NCI-H1048 (cell line): ENCODE measurements at places on chromosomes 2 and 18.

DNA sequence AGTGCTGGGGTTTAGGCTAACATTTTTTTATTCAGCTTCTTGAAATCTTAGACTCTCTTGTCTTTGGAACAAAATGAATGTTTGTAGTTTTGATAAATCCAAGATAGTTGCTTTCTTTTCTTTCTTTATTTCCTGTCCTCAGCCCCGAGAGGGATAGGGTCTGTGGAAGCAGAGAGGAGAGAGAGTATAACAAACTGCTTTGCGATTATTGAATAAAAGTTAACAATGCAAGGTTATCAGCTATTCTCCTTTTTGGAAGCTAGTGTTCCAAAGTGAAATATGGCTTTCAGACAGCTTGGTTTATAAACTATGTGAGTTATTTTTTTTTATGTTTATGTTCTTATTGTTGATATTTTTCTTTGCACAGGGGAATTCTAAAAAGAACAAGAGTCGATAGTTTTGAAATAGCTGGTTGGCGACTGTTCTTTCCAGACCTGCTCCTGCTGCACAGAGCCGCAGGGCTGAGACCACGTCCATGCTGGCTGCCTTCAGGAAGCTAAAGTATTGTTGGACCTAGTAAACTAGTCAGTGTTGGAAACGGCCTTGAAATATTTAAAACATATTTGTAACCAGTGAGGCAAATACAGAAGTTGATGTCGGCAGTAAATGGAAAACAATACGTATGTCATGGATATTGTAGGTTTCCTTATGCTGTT is 15.5 kb upstream of the STON1 start:
- no peak for DNase-seq

- no peak for DNase-seq
Observed at GRCh38 chr2:1595274-1595673, 149.0 kb downstream of the PXDN start.

GRCh38 chr2:142874293-142874814 is 3.1 kb upstream of the KYNU start:
- DNase-seq = no peak

GRCh38 chr2:143901185-143901842 is 618.6 kb downstream of the ZEB2 start:
- DNase-seq = no peak

DNA sequence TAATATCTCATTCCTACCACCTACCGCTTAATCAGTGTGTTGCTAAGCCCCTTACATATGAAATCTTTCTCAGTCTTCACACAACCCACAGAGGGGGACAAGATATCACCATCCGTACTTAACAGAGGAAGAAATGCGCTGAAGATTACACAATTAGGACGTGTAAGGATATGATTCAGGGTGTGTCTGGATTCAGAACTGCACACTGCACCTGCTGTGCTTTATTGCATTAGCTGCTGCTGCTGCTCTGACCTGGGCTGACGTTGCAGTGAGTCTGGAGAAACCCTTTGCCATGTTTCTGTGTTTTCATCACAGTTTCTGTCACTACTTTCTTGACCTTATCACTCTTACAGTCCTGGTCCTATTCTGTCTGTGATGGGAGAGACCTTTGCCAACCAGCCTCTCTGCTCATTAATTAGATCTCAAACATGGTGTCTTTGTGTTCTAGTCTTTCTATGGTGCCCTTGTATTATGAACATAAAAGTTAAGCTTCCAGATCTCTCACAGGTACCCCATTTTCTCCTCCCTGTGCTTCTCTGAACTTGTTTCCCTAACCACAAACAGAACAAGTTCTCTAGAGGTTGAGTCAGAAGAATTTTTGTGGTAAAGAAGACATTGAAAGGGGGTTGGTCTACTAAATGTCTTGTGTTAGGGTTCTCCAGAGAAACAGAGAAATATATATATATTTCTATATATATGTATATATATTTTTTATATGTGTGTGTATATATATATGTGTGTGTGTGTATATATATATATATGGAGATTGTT is 92.9 kb upstream of the CYP1B1 start:
- DNase-seq = no peak

- DNase-seq = no peak
Observed at GRCh38 chr2:96427917-96428316, 77.2 kb downstream of the NEURL3 start.

DNA sequence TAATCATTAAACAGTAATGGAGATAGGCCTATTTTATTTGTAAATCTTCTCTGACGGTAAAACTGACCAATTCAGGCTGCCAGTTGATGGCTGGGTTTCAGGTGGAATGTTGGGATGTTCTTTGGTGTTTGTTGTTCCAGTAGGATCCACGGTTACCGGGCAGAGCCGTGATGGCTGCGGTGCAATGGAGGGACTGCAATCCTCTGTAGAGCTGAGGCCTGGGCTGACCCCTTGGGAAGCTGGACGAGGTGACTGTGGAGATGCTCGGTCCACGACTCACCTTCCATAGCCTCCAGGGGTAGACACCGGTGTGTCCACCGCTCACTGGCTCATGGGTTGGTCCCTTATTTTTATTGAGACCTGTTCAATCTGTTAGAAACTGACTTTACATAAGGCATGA is 42.5 kb downstream of the ZNF519 start:
- no peak for DNase-seq

GRCh38 chr2:68423966-68424650 is 43.0 kb downstream of the FBXO48 start:
- DNase-seq = no peak

- no peak for DNase-seq
Observed at GRCh38 chr18:40553029-40553428, 1402.0 kb upstream of the PIK3C3 start.

DNA sequence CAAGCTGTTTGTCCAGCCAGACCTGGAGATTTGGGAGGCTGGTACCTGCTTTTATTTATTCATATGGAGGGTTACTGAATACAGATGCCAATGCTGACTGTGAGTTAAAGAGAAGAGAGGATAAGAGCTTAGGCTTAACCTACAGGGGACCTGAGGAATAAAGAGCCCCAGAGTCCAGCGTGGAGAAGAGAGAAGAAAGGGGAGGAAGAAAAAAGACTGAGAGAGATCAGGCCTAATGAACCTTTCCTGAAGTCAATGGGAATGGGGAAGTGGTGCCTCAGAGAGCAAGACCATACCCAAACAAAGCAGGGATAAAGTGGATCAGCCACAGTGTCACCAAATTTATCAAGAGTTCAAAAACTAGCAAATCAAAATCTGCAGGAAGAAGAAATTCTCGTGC is 348.6 kb upstream of the KCNH7 start:
- no peak for DNase-seq

DNA sequence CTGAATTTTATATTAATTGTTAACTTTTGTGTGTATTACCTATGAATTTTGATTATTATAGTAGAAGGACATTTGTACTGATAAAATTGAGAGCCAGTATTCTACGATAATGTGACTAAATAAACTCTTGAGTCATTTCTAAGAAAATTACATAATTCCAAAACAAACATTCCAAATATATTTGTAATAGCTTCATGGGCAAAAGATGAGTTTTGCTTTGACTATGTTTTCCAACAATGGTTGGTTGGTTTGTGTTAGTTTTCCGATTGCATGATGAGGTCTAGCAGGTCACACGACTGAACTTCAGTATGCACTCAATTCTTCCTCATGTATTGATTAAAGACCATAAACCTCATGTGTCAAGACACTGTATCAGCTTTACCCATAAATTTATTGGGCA is 71.7 kb upstream of the WDR75 start:
- DNase-seq = no peak

- no peak for DNase-seq
Observed at GRCh38 chr2:241814643-241815476, 5.9 kb downstream of the NEU4 start.

- no peak for DNase-seq
Observed at GRCh38 chr2:201656102-201656501, 12.8 kb upstream of the TMEM237 start.

- DNase-seq = no peak
Observed at GRCh38 chr2:238864207-238865014, 16.5 kb downstream of the TWIST2 start.

GRCh38 chr2:230827774-230828271 is 36.9 kb upstream of the ITM2C start:
- no peak for DNase-seq

DNA sequence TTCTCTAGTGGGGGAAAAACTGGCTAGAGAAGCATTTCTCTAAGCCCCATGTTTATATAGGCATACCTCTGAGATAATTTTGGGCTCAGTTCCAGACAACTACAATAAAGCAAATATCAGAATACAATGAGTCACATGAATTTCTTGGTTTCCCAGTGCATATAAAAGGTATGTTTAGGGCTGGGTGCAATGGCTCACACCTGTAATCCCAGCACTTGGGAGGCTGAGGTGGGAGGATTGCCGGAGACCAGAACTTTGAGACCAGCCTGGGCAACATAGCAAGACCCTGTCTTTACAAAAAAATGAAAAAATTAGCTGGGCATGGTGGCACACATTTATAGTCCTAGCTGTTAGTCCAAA is 22.2 kb downstream of the TSN start:
- no peak for DNase-seq

DNA sequence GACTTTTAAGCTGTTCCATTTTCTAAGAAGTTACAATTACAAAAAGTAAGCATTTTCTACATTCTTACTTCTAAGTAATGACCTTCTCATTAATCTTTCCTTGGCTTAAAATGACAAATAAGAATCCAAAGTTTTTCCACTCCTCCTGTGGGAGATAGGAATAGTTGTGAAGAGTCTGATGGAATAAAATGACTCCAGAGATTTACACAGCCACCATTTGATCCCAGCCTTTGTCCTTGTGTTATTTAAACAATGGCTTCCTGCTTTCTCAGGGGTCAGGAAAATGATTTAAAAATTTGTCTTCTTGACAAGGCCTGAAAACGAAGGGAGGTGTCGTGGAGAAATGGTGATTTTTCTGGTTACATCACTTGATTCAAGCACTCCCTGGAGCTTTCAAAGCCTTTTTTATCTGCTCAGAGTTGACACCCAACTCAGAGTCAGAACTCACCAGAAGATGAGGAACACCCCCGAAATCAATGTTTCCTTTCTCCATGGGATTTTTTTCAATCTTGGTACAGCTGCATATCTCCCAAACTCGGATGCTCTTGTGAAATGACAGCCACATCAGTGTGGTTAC is 106.5 kb downstream of the GALNT3 start:
- DNase-seq = no peak

GRCh38 chr2:177396703-177397460 is 4.3 kb downstream of the AGPS start:
- DNase-seq = no peak

DNA sequence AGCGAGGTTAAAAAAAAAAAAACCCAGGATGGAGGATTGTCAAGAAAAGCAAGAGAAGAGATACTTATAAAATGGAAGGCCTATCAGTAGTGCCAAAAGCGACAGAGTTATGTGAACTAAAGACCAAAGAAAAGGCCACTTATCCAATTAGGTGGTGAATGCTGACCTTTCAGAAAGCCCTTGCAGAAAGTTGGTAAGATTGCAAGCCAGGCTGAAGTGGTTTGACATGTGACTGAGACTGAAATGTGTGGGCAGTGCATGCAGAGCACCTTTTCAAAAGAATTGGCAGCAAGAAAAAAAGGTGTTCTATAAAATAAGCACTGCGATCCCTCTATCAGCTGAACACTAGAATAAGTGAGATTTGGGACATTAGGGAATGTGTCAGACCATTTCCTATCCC is 379.4 kb upstream of the FAM98A start:
- DNase-seq = no peak

DNA sequence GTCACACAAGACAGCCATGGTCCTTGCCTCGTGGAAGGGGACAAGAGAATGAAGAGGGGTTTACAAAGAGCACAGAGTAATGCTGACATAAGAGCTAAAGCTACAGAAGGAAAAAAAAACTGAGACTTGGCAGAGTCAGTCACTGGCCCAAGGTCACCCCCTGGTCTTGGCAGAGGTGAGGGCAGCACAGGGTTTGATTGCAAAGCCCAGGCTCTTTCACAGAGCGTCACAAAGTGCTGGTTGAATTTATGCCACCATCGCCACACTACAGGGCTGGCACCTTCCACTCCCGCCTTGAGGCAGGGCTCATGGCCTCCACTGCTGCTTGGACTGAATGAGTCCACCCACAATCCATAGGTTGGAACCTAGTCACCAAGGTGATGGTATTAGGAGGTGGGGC is 190.2 kb downstream of the INHBB start:
- no peak for DNase-seq

GRCh38 chr18:9132628-9133027 is 4.0 kb upstream of the ANKRD12 start:
- DNase-seq = no peak

GRCh38 chr18:29191263-29191662 is 1014.3 kb upstream of the CDH2 start:
- no peak for DNase-seq

- DNase-seq = no peak
Observed at GRCh38 chr18:9617006-9617542, 2.7 kb upstream of the PPP4R1 start.

GRCh38 chr2:109690822-109691541 is 76.8 kb downstream of the SOWAHC start:
- DNase-seq = no peak

DNA sequence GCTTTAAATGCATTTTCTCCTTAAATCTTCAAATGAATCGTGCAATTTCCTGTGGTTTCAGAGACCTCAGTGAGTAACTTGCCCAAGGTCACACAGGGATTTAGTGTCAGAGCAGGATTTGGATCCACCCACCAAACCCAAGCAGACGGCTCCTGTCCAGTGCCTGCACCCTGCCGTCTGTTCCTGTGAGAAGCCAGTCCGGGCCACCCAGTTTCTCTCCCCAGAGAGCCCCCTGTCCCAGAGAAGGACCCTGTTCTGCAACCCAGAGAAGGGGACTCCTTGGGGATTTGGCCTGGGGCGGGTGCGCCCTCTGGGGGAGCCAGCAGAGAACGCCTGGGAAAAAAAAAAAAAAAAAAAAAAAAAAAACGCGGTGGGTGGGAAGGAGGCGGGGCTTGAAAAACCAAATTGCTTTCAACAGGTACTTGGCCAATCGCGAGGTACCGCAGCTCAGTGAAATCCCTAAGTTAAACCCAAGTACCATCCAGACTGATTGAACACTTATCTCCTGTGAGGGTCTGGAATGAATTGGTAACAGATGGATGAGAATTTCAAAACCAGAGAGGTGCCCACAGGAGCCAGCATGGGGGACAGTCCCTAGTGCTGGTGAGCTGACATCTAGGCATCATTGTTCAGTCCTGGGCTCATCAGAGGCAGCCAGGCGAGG is 30.9 kb upstream of the REEP1 start:
- no peak for DNase-seq

- DNase-seq = no peak
Observed at GRCh38 chr18:47748093-47748796, 182.2 kb downstream of the SMAD2 start.

- DNase-seq = no peak
Observed at GRCh38 chr2:61658841-61659780, 121.0 kb upstream of the XPO1 start.

DNA sequence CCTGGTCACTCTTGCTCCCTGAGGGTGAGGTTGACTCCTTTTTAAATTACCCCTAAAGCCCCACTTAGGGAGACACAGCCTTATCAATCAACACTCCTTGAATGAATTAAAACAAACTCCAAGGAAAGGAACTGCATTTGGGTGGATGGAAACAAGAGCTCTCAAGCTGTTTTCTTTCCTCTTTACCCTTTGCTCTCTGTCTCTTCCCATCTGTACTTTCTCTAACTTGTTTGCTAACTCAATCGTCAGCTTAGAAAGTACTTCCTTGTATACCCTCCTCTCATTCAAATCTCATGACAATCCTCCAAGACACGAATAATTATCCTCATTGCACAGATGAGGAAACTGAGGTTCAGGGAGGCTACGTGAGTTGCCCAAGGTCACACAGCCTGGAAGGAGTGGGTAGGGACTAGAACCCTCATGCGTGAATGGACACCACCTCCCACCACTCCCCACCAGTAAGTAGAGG is 32.7 kb downstream of the ZFP36L2 start:
- no peak for DNase-seq

- DNase-seq = no peak
Observed at GRCh38 chr2:129491308-129491707, 488.2 kb upstream of the RAB6C start.
